ENCODE measurements at places on chromosomes 1 and 21.

DNA sequence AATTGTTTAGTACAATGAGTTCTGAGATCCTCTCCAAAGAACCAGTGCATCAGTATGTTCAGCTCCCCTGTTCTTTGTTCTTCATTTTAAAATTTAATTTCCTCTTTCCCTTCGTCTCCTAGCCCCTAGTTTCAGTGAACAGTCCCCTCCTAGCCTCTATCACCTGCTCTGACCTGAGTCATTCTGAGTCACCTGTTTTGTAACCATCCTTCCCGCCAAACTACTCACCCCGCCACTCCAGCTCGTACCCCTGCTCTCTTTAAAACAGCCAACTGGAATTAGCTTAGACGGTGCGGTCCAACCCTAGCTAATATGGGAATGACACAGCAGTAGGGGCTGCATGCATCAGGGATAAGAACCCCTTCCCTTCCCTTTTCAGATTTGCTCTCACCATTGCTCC is 16.8 kb upstream of the ERVH48-1 start:
- no peaks in the 10 kb centered on the region for H3K36me3 ChIP-seq
- no peak for DNase-seq
- H3K27ac ChIP-seq = no peak overlapping the region
- no peak overlapping the region for H3K4me3 ChIP-seq
- peaks cover 5% of the 10 kb centered on the region for H3K4me1 ChIP-seq
- no peaks in the 10 kb centered on the region for H3K27me3 ChIP-seq

DNA sequence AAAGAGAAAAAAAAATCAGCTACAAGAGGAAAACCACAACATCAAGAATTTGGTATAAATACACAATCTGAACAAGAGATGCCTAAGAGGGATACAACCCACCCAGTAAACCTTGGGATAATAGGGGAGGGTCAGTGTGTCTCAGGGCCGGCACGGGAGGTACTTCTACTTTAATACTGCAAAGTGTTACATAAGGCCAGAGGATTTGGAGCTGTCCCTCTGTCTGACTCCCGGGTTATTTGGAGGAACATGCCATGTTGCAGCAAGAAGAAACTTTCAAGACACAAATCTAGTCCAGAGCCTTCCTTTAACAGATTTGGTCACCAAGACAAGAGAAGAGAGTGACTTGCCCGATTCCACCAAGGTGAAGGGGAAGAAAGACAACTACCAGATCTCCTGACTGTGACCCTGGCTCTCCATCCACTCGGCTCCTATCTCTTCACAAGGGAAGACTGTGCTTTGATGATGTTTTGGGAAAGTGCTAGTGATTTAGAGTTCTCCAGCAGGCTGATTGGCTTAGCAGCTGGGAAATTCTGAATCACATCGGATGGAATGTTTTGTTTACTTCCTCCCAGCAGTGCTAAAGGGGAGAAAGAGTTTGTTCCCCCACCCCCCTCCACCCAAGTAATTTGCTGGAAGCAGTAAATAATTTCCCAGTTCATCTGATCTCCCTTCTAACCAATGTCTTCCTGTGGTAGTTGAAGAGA is 29.3 kb downstream of the SGIP1 start:
- no peaks in the 10 kb centered on the region for H3K4me1 ChIP-seq
- no peaks in the 10 kb centered on the region for H3K36me3 ChIP-seq
- DNase-seq = peak; percentile 84
- H3K4me3 ChIP-seq = no peak overlapping the region

GRCh38 chr1:23742670-23743286 is 493 bp upstream of the ELOA start:
- H3K36me3 ChIP-seq = no peaks in the 10 kb centered on the region
- peak; percentile 75 for DNase-seq
- H3K4me1 ChIP-seq = peaks cover 4% of the 10 kb centered on the region
- H3K27me3 ChIP-seq = no peaks in the 10 kb centered on the region
- H3K4me3 ChIP-seq = peak overlapping the region; percentile 47

DNA sequence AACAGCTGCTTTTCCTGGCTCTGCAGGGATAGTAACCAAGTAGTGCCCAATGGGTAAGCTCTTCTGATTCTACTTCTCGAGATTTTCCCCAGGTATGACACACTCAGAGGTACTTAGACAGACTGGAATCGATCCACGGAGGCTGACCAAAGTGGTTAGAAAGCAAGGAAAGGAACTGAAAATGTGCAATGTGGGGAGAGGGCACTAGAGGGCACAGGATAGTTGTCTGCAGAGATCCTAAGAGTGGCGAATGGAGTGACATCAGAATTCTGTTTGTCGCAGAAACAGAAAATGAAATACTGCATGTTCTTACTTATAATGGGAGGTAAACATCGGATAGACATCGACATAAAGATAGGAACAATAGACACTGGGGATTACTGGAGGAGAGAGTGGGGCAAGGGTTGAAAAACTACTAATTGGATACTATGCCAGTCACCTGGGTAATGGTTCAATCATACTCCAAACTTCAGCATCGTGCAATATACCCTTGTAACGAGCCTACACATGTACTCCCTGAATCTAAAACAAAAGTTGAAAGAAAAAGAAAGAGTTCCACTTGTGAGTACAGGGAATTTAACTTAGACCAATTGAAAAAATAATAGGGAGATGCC is 23.3 kb downstream of the CYP2J2 start:
- peak; percentile 57 for DNase-seq
- no peaks in the 10 kb centered on the region for H3K4me1 ChIP-seq
- H3K27me3 ChIP-seq = no peaks in the 10 kb centered on the region
- no peak overlapping the region for H3K4me3 ChIP-seq
- no peaks in the 10 kb centered on the region for H3K36me3 ChIP-seq
